Pulmonary artery endothelial cell (primary cell): ENCODE measurements at places on chromosomes 1 and 21. TPM values are rescaled to one million over a fixed set of nuclear protein-coding genes. Genes with fewer than 3 reads are reported as not detected.

FNBP1L gene
- total RNA-seq: 70.2 and 77.7 TPM in 2 replicates

S100A7 gene
- not detected in 2 replicates for total RNA-seq

DDAH1 gene
- total RNA-seq: 45.7 and 60.9 TPM in 2 replicates

C1orf216 gene
- 20.4 and 22.7 TPM in 2 replicates for total RNA-seq

ACOT11 gene
- 3.2 and 3.8 TPM in 2 replicates for total RNA-seq

IVL gene
- total RNA-seq: under 0.01 TPM in 1 of 2 replicates, not detected in the other

TRPM2 gene
- not detected in 2 replicates for total RNA-seq

ITGB2 gene
- 0.07 and 0.13 TPM in 2 replicates for total RNA-seq

OR2T29 gene
- total RNA-seq: not detected in 2 replicates

CFAP107 gene
- not detected in 2 replicates for total RNA-seq

LHX8 gene
- not detected in 2 replicates for total RNA-seq

GSTM1 gene
- total RNA-seq: not detected in 2 replicates

AMPD1 gene
- not detected in 2 replicates for total RNA-seq

DMBX1 gene
- not detected in 2 replicates for total RNA-seq

MMP23B gene
- total RNA-seq: 0.33 TPM in 1 of 2 replicates, not detected in the other

NHLH1 gene
- total RNA-seq: under 0.01 TPM in 1 of 2 replicates, not detected in the other

MFN2 gene
- 60.5 and 77.2 TPM in 2 replicates for total RNA-seq

GJA5 gene
- 3.5 and 11.0 TPM in 2 replicates for total RNA-seq

TBX19 gene
- 0.40 and 0.74 TPM in 2 replicates for total RNA-seq

CRNN gene
- not detected in 2 replicates for total RNA-seq

GSTM5 gene
- 0.13 and 0.18 TPM in 2 replicates for total RNA-seq

MYOG gene
- total RNA-seq: not detected in 2 replicates

HTR1D gene
- total RNA-seq: 0.26 and 0.42 TPM in 2 replicates

ZFP69B gene
- total RNA-seq: 2.6 and 2.8 TPM in 2 replicates

FAF1 gene
- total RNA-seq: 30.6 and 41.6 TPM in 2 replicates

SOX13 gene
- total RNA-seq: 9.1 and 10.1 TPM in 2 replicates

PIK3C2B gene
- total RNA-seq: 22.4 and 25.0 TPM in 2 replicates

ARHGAP30 gene
- total RNA-seq: 0.04 TPM in 1 of 2 replicates, not detected in the other

DOCK7 gene
- total RNA-seq: 37.1 and 47.2 TPM in 2 replicates

MTARC1 gene
- total RNA-seq: 0.73 and 2.1 TPM in 2 replicates

CHI3L2 gene
- not detected in 2 replicates for total RNA-seq

HES2 gene
- total RNA-seq: 18.8 and 38.6 TPM in 2 replicates

SLC35D1 gene
- total RNA-seq: 4.2 and 9.1 TPM in 2 replicates
